Stimulated activated CD4-positive, alpha-beta T cell treated with anti-CD3 and anti-CD28 coated beads, Interleukin-4, amount 100 ng/mL, for 4 hours (primary cell): ENCODE measurements at places on chromosomes 13 and 19.

GRCh38 chr13:91946498-91947070 lies 548.2 kb downstream of the GPC5 start:
- no peak for DNase-seq

DNA sequence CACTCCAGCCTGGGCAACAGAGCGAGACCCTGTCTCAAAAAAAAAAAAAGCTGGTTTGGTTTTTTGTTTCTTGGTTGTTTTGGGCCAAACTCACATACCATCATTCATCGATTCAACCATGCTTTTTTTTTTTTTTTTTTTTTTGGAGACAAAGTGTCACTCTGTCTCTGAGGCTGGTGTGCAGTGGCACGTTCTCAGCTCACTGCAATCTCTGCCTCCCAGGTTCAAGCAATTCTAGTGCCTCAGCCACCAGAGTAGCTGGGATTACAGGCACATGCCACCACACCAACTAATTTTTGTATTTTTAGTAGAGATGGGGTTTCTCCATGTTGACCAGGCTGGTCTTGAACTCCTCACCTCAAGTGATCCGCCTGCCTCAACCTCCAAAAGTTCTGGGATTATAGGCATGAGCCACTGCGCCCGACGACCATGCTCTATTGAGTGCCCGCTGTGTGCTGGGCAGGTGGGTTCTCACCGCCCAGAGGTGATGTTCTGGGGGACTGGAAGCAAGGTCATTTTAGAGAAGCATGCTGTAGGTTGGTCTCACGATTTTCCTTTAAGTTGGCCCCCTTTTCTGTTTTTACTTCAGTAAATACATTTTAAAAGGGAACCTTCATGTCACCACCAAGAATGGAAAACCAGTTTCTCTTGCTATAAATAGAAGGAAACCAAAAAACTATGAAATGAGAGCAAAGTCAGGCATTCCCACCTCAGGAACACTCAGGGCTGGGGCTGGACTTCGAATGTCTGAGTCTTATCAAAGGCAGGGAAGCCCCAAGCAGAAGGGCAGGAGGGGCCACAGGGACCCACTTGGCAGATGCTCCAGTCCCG lies 8.3 kb upstream of the JUND start:
- DNase-seq, result no peak

- no peak for DNase-seq
Observed at GRCh38 chr13:46761174-46761573, 35.8 kb downstream of the ESD start.

GRCh38 chr13:60001889-60002288 lies 161.8 kb downstream of the DIAPH3 start:
- no peak for DNase-seq

GRCh38 chr19:4367781-4368127 lies 24.4 kb downstream of the MPND start:
- DNase-seq, result no peak

- DNase-seq, result no peak
Observed at GRCh38 chr13:37615276-37615675, 16.7 kb upstream of the POSTN start.

- DNase-seq, result no peak
Observed at GRCh38 chr13:110423689-110424302, 116.7 kb downstream of the COL4A2 start.

GRCh38 chr13:32228330-32229041 lies 86.7 kb downstream of the ZAR1L start:
- DNase-seq, result no peak

GRCh38 chr13:32017474-32017873 lies 14.1 kb upstream of the FRY start:
- DNase-seq, result no peak

DNA sequence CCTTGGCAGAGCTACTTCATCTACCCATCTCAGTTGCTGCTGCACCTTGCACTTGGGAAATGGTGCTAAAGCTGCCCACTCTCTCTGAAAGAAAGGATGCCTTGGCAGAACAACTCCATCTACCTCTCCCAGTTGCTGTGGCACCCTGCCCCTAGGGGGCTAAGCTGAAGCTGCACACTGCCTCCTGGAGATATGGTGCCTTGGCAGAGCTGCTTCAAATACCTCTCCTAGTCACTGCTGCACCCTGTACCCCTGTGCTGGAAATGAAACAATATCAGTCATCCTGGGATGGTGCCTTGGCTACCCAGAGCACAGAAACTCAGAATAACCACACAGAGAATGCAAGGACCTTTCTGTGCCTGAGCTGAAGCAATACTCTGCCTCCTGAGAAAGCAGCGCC lies 615.8 kb downstream of the DIAPH3 start:
- no peak for DNase-seq

DNA sequence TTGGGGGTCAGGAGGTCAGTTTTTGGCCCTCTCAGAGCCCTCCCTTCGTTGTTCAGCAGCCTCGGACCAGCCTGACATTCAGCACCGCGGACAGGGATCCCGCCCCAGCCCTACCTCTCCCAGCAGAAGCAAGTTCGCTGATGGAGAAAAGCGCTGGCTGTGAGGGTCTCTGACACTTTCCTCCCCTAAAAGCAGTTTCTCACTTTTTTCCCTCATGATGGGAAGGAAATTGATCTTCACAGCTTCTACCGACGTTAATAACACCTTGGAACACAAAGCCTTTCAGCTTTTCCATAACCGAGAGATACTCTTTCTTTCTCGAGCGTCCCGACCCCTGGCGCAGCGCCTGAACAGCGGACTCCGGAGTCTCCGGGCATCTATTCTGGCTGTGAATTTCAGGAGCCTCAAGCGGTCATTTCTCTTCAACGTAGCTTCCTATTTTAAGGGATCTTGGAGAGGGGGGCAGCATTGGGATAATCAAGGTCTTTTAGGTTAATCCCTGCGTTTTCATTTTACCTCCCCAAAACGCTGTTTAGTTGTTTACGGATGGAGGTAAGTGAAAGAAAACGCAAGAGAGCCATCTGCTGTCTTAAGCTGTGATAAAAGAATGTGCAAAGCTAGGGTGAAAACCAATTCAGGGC lies 467.2 kb downstream of the ITGBL1 start:
- DNase-seq, result no peak
